T follicular helper cell (primary cell): ENCODE measurements at places on chromosomes 5 and 9.

DNA sequence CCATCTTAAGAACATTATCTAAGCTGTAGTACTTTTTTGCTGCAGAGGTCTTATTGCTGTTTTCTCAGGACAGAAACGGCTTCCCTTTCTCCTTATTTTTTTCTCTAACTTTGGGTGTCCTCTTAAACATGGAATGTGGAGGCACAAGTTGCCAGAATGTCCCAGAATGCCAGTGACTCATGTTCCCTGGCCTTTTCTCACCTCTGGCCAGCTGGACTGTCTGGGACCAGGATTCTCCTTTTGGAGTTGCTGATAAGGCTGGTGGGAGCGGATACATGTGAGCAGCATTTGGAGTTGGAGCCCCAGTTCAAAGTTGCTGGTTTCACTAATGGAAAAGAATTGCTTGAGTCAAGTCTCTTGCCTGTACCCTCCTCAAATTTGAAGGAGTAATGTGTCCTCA is 112.8 kb downstream of the ARHGAP26 start:
- DNase-seq, result no peak

DNA sequence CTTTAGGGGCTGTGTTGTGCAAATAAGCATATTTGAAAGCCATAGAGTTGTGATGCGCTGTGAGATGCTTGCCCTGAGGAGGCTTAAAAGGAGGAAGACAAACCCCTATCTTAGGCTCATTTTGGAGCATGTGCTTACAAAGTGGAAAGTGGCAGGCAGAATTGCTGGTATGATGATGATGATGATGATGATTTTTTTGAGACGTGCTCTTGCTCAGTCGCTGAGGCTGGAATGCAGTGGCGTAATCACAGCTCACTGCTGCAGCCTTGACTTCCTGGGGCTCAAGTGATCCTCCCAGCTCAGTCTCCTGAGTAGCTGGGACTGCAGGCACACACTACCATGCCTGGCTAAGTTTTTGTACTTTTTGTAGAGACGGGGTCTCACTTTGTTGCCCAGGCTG is 1.7 kb downstream of the CNOT8 start:
- no peak for DNase-seq

- DNase-seq, result no peak
Measured at GRCh38 chr9:17578911-17579793, at the start of gene SH3GL2. Gene SH3GL2, plus strand, starts transcription at chr9:17579066.

GRCh38 chr9:26013199-26013598 is 335.0 kb upstream of the TUSC1 start:
- DNase-seq, result no peak

DNA sequence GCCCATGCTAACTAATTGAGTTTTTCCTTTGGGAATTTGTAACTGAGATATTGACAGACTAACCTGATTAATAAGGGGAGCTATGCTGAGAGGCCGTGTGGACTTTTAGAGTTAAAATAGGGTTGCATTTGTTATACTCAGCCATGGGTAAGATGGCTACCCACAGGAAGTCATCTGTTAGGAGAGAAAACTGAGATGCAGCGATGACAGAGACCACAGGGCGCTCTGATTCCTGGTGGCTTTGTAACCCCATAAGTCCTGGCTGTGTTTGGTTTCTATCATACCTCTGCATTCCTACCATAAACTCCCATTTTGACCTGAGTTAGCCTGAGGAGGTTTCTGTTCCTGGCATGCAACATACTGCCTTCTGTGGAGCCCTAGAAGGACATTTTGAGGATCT is 19.5 kb upstream of the PANK3 start:
- DNase-seq, result no peak

DNA sequence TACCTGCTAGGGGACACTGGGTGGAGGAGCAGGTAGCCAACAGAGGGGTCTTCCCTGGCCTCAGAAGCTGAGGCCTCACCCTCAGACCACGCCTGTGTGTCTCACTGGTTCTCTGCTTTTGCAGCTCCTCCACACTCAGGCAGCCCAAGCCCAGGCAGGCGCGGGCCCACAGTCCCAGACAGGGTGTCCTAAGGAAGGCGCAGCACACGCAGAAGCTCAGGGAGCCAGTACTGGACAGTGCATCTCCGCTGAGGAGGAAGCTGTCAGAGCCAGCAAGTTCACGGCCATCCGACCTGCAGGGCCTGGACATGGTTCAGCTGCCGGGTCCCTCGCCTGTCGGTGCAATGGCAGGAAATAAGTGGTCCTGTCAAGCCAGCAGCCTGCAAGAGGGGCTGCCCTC is 25.3 kb downstream of the CFAP90 start:
- no peak for DNase-seq

DNA sequence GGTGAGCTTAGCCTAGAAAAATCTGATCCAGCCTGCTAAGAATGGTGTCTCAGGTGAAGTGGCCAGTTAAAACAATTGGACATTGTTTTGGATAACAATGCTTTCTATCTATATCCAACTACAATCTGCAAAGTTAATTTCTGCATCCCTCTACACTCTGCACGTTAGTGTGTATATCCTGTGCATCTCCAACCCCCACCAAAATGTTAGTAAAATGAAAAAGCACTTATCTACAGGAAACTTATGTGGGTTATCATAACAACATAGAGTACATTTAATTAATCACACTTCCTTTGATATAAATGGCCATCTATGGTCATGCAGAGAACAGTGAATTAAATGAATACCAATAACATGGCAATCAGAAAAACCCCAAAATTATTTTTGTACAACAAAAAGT is 158.7 kb downstream of the NFIB start:
- DNase-seq, result no peak

GRCh38 chr5:116062352-116062751 is 22.5 kb upstream of the COMMD10 start:
- DNase-seq, result no peak

GRCh38 chr9:69331444-69331843 is 6.4 kb downstream of the ENTREP1 start:
- no peak for DNase-seq

- peak; percentile 69 for DNase-seq
Measured at GRCh38 chr9:129495620-129496472, 125.1 kb downstream of the C9orf50 start.

GRCh38 chr5:170430866-170431437 is 41.8 kb upstream of the KCNMB1 start:
- DNase-seq, result no peak

DNA sequence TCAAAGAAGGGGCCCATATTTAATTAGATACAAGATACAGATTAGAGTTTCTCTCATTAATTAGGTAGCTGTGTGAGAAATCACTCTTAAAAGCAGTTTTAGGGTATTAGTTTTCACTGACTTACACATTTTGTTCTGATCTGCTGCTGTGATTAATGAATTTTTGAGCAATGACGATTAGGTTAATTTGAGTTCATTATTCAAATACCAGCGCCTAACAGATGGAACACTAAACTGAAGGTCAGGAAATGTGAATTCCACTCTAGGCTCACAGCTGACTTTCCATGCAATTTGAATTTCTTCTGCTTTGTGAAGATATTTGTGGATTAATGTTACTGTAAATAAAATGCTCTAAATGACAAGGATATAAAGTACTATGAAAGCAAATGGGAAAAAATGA is 380.6 kb downstream of the ADGRV1 start:
- DNase-seq, result no peak

GRCh38 chr5:132481596-132482211 is 8.9 kb downstream of the IRF1 start:
- no peak for DNase-seq

- no peak for DNase-seq
Measured at GRCh38 chr9:116387934-116388698, 234.5 kb downstream of the PAPPA start.

DNA sequence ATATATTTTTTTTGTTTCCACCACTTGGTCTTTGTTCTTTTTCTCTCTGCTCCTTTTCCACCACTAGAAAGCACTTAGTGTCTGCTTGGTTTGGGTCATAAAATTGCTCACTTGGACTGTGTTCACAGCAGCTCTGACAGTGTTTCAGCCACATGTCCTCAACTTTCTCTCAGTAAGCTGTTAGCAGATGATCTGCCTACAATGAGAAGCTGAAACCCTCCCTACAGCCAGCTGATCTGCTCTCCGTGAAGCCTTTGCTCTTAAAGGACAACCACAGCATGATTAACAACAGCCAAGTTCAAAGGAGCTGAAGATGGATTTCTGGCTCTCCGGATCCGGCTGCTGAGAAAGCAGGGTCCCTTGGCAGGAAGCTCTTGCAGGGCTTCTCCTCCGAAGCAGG is 31.6 kb downstream of the PRLR start:
- no peak for DNase-seq

DNA sequence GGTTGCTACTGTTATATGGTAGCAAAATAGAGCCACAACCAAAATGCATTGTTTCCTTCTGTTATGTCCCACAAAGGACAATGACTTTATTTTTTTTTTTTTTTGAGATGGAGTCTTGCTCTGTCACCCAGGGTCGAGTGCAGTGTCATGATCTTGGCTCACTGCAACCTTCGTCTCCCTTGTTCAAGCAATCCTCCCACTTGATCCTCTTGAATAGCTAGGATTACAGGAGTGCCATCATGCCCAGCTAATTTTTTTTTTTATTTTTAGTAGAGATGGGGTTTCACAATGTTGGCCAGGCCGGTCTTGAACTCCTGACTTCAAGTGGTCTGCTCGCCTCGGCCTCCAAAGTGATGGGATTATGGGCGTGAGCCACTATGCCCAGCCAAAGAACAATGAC is 527.7 kb upstream of the SGCD start:
- no peak for DNase-seq

DNA sequence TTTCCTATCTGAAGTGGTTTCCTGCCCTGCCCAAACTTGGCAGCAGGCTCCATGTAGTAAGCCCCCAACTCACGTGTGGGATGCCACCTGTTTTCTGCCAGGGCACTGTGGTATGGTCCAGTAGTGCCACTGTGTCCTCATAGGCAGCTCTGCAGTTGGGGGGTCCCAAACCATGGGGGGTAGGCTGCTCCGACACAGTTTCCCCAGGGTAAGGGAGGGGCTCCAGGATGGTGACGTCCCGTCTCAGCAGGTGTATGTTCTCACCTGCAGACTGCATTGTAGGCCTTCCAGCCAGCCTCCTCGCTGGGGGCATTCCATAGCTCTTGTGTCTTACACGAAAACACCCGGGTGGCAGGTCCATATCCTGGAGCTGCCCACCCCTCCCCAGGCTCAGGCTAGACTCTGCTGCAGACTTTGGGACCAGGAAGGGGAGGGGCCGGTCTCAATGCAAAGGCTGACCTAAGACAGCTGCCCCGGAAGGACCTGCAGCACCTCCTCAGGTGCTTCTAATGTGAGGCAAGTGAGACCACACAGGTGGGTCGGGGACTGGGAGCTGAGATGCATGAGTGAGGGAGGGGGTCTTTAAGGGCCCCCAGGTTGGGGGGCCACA is 330.5 kb upstream of the IRX4 start:
- DNase-seq, result no peak

DNA sequence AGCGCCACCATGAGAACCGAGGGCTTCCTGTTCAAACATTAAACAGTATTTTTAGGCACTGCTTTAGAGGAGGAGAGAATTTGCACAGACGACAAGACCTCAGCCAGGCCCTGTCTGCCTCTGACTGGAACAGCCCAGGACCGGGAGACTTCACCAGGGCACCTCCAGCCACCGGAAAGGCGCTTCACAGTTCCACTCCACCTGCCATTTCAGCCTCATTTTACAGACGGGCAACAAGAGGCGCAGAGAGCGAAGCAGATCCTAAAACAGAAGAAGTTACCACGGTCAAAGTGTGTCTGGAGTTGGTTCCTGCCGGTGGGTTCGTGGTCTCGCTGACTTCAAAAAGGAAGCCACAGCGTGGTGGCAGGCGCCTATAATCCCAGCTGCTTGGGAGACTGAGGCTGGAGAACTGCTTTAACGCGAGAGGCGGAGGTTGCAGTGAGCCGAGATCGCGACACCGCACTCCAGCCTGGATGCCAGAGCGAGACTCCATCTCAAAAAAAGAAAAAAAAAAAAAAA is 28.4 kb downstream of the COL23A1 start:
- no peak for DNase-seq

DNA sequence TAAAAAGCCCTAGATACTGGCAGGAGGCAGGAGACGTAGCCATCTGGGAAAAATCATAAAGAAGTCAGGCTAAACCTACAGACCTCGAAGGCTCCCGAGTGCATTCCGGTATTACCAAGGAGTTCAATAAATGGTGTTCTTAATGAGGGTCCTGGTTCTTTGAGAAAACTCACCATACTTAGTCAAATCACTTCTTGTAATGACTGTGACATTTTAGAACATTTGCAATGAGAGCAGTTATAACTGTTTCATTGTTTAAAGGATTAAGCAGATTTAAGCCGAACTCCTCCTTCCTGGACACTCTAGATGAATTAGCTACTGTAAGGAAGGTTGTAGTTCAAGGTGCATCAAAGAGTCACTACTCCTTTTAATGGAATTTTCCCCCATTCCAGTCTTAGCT is 67.8 kb downstream of the EFNA5 start:
- DNase-seq, result no peak

DNA sequence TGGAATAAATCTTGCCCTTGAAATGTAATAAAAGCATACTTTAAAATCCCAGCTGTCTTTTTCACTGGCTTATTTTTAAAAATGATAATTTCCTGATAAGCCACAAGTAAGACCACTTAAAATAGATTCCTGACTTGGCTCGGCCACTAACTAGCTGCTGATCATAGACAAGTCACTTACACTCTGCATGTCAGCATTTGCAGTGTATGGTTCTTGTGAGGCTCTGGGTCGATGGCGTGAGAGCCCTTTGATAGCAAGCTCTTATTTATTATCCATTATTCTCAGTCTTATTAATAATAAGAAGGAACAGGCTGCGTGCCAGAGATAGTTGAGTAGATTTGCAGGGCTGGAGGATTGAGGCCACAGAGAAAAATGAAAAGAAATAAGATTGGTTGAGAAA is 110.7 kb upstream of the IL12B start:
- no peak for DNase-seq

- no peak for DNase-seq
Measured at GRCh38 chr9:135756576-135756975, 54.6 kb downstream of the KCNT1 start.

DNA sequence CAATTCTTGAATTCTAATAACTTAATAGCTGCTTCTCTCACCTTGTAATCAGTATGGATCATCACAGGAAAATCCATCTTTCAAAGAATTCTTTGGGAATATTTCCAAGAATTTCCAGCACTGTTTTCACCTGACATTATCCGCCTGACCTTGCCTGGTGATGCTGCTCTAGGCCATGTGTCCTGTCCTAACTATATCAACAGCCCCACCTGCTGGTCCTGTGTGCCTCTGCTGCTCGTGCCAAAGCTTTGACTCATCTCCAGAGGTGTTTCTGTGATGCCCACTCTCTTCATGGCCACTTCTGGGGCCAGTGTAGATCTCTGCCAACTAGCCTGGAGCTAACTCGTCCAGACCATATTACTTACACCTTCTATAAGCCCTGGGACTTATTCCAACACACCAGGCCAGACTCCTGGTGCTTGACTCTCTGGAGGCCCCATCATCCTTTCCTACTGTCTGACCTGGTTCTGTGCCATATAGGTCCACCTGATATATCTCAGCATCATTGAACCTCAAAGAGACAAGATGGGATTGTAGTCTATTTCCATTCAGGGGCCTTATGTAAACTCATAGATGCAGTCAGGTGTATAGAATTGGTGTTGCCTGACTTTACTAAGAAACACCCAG is 67.5 kb upstream of the CKMT2 start:
- peak; percentile 35 for DNase-seq
